CD4-positive, alpha-beta memory T cell (primary cell): ENCODE measurements at places on chromosomes 2 and 18.

DNA sequence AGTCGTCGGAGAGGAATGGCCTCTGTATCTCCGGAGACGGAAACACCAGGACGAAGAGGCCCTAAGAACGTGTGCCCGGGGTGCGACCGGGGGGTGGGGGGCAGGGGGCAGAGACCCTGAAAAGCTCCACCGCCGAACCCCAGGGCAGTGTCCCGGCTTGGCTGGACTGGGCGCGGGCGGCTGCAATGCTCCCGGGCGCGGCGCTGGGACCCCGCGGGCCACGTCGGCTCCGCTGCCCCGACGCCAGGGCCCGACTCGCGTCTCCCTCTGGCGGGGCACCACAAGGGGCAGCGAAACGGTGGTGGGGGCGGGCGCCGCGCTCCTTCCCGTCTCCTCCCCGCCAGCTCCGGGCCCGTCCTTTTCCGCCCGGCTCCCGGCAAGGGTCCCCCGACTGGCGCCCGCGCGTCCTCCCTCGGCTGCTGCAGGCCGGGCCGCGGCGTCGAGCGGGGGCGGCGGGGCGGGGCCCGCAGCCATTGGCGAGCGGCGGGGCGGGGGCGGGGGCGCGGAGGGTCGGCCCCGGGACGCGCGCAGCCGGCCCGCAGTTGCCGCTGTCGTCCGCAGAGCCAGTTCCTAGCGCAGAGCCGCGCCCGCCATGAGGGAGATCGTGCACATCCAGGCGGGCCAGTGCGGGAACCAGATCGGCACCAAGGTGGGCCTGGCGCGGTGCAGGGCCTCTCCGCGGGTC, at the start of gene TUBB6:
Gene TUBB6 (plus strand): TSS at position 541 of the 685 bp plus-strand sequence. CDS start 52 bp downstream, at position 593.
- no peak for DNase-seq

GRCh38 chr18:23189099-23189498, 53.8 kb downstream of the CABLES1 start:
- no peak for DNase-seq

DNA sequence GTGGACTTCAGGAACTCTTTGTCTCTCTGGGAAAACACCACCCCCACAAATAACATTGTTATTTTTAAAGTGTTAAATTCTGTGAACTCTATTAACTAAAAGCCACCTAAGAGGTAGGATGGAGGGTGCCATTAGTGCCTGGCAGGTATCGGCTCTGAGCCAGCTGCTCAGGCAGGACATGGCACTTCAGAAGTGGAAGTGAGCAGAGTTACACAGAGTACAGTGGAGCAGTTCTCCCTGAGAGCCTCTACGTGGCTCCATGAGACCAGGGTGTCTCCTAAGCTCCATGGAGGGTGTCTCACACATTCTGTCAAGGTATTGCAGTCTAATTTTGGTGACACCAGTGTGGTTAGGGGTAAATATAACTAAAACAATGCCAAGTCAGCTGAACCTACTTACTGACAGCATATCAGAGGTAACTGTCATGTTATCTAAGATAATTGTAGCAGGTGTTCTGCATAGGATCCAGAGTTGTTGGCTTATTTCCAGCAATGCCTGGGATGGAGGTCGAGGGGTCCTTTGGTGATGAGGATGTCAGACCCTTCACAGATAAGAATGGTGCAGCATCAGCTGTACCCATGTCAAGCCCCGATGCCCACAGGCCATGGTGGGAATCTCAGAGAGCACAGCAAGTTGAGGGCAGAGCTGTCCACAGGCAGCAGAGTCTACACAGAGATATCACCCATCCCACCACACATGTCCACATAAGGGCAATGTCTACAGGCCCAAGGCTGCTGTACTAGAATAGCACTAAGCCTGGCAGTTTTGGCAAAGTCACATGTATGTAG, 8.6 kb upstream of the MALL start:
- DNase-seq: no peak

DNA sequence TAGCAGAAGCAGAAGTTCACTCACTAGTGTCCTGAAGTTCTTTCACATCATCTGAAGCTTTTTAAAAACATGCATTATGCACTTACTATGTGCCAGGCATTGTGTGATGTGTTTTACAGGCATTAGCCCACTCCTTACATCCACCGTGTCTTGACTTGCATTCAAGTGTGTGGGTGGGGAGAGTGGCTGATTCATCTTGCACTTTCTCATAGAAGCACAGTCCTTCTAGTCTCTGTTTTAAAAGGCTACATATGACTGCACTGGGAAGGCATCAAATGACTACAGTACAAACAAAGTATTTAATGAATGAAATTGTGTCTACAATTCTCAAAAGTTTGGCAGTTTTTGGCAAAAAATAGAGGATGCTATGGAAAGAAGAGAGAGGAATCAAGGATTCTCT, 21.6 kb upstream of the DSC3 start:
- DNase-seq: no peak

GRCh38 chr2:17156086-17156485, 362.2 kb downstream of the RAD51AP2 start:
- DNase-seq: no peak

DNA sequence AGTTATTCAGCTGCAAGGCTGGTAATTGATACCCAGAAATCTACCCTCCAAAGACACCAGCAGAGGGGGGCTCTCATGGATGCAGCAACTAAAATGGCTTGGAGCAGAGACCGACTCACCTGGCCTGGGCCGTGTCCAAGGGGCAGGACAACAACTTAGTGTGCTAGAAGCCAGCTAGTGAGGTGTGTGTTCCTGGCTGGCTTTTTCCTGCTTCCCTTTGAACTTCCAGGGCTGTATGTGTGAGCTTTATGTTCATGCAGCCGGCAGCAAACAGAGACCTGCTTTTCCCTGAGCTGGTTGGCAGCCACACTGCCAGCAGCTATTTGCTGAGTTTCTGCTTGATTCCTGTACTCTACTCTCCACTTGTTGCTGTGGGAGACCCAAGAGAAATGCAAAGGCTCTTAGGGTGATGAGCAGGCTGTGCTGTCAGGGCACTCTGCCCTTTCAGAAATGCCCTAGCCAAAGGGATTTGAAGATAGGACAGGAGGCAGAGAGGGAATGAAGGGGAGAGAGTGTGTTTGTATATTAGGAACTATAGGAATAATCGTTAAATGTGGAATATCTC, 23.7 kb upstream of the GRP start:
- no peak for DNase-seq

GRCh38 chr18:78679613-78680260, 299.9 kb upstream of the SALL3 start:
- no peak for DNase-seq

GRCh38 chr2:160247296-160248035, 47.4 kb upstream of the ITGB6 start:
- DNase-seq: no peak

DNA sequence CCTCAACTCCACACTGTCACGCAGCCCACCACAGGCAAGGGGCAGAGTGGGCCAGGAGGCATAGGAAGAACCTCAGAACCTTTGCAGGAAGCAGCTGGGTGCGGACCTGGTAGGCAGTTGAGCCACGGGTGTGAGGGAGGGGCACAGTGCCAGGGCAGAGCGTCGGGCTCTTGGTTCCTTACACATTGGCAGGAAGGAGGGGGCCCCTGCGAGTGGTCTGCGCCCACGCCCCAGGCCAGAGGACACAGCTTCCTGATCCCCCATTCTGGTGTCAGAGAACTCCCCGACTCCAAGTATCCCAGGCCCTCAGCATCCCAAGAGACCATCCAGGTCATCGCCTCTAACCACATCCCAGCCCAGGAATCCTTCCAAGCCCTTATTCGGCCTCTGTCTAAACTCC, 61.5 kb downstream of the TNS1 start:
- no peak for DNase-seq

DNA sequence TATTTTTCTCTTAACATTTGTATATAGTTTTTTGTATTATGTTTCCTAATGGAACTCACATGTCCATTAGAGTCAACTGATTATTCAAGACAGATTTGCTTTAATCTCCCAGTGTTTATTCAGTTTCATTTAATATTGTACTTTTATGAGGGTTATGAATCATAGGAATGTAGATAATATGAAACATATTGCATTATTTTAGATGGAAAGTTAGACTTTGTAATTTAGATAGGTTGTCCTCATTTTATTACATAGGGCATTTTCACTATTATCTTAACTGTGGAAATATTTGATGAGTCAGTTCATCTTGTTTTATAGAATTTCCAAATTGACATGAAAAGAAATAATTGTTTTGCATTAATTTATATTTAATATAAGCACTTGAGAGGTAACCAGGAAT, 240.8 kb downstream of the PLCL1 start:
- DNase-seq: no peak

GRCh38 chr2:226673314-226673723, 126.3 kb downstream of the IRS1 start:
- DNase-seq: peak; percentile 3

DNA sequence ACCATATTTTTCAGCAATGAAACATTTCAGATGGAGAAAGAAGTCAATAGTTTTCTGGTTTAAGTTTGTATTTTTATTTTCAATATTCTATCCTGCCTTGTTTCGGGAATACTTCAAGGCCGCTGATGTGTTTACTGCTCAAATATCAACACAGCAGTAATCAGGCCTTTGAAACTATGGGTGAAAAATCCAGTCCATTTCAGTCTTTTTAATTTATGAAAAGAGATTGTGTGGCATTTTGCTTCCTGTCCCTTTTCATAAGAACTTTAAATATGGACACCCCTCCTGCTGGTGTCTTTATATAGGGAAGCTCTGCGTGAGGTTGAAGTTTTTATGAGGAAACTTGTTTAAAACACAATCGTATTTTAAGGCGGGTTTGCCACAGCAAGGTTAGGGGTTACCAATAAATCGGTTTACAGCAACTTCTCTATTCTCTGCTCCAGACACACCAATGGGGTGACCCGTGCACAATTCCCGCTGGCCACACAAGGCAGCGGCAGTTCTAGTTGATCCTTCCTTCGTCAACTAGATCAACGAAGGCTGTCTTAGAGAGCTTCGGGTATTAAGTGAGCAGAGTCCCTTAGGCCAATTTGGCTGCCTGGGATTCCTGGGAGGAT, 1.2 kb upstream of the TANC1 start:
- DNase-seq: no peak

DNA sequence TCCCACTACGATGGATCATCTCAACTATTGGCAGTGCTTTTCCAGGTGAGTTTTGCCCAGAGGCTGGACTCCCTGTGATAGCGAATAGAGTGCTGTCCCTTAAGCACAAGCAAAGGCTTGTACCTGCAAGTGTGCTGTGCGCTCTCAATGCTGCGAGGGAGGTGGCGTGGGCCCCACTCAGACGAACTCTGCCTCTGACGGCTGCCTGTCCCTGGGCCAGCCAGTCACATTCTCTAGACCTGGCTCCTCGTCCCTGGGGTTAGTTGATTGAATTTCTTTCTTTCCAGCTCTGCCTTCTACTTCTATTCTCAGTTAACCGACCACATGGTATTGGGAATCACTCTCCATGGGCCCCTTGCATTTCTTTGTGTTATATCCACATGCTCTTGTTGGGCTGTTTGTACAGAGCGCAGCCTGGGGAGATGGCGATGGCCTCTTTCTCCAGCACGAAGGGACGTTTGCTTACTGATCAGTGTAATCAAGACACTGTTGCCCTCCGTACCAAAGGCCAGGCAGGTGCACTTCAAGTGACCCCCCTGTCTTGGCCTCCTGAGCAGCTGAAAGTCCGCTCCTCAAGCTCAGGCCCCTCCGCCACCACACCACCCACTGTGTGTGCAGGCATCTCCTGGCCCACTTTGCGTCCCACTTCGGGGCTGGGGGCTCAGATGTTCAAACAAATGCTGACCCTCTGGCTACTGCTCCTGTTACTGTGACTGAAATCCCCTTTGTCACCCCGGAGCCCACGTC, 151.3 kb downstream of the ZNF236 start:
- no peak for DNase-seq

DNA sequence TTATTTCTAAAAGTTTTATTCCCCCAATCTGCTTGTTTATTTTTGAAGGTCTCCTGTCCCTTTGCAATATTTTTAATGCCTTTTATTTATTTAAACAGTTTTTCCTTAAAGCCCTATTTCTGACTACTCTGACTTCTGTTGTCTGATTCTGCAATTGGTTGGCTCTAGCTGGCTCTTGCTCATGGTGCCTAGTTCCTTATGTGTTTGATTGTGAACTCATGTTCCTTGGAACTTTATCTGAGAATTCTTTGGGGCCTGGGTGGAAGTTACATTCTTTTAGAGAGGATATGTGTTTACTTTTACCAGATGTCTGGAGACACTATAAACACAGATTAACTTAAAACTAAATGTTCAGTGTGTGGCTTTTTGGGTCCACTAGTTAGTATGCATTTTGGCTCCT, 175.9 kb downstream of the DYSF start:
- no peak for DNase-seq

DNA sequence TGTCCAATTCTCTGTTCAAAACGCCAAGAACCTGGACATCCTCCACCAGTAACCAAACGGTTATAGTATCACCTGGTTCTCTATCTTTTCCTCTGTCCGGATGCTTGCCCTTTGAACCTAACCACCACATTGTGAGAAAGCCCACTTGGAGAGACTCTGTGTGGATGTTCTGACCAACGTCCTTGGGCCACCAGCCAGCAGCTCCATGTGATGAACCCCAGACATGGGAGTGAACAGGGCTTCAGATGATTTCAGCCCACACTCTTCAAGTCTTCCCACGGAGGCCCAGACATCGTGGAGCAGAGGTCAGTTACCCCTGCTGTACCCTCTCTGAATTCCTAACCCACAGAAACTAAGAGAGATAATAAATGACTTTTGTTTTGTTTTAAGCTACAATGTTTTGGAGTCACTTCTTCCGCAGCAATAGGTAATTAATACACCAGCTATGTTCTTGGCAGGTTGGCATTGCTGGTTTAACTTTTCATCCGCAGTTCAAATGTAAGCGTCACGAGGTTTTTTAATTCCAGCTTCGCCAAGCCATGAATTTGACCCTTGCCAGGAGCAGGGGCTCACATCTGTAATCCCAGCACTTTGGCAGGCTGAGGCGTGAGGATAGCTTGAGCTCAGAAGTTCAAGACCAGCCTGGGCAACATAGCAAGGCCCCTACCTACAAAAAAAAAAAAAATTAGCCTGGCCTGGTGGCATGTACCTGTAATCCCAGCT, 36.1 kb upstream of the ZNF532 start:
- no peak for DNase-seq

DNA sequence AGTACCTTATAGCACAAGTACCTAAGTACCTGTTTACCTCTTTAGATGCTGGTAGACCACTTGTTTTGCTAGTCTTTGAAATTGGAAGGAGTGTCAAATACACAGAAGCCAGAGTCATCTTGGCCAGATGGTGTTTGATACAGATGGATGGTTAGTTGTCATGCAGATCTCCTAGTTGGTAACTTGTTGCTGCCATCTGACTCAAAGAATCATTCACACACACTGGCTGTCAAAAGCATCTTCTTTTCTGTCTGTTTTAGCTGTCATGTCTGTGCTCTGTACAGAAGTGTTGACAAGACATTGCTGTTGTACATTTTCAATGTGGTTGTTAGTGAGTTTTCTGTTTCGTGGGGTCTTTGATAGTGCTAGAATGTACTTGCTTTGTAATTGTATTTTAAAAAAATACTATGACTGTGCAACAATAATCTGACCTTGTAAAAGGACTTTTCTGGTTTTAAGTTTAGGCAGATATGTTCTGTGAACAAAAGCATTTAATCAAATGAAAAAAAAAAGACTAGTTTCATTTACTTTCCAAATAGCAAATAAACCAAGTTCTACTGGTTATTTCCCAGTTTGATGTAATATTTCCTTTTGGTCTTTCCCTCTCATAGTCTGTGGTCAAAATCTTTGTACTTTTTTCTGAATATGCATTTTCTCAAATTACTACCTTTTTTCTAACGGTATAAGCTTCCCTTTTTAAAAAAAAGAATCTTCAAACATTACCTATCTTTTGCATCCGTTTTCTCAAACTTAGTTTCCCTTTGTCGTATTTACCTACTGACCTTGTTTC, 39.9 kb downstream of the TANK start:
- DNase-seq: no peak

GRCh38 chr2:231515603-231516002, 14.6 kb downstream of the NMUR1 start:
- no peak for DNase-seq

- DNase-seq: no peak
Observed at GRCh38 chr2:31729442-31730092, 148.8 kb upstream of the SRD5A2 start.
